ENCODE measurements at places on chromosomes 11 and 22. TPM values are rescaled to one million over a fixed set of nuclear protein-coding genes. Genes with fewer than 3 reads are reported as not detected.
A peak's percentile ranks its signal among the peaks of the same experiment; 100 is the strongest.

CARD10 gene
- 71.3 TPM for total RNA-seq

- no peak for DNase-seq
Measured at GRCh38 chr22:30945653-30946052, 22.9 kb downstream of the MORC2 start.

CTTN gene
- total RNA-seq: 324 TPM

DNA sequence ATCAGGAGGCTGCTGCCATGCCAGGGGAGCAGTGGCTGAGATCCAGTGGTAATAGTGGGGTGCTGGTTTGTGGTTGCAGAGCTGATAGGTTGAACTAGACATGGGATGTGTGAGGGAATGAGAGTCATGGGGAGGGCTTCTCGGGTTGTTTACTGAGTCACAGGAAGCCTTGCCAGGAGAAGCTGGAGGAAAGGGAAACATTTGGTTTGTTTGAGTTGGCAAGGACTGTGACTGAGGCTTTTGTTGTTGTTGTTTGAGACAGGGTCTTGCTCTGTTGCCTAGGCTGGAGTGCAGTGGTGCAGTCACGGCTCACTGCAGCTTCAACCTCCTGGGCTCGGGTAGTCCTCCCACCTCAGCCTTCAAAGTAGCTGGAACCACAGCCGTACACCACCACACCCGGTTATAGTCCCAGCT, 49.3 kb downstream of the CABIN1 start:
- peak; percentile 67 for DNase-seq

DNA sequence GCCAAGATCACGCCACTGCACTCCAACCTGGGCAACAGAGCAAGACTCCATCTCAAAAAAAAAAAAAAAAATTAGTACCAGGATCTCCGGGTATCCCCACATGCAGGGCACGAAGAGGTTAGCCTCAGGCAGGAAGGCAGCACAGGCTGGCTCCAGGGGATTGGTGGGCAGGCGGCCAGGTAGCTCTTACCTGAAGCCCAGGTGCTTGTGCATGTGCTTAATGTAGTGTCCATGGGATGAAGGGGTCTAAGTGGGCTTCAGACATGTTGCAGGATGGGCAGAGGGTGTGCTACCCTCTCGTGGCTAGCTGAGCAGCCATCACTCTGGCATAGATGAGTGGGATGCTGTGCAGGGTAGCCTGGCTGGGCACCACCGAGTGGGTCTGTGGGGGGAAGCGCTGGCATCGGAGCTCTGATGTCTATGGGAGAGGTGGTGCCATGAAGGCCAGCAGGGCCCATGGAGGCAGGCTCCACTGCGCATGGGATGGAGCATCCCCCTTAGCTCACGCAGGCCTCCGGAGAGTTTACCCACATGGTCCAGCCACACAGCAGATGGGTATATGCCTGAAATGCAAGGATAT, 11.0 kb downstream of the RFPL1 start:
- no peak for DNase-seq

DNA sequence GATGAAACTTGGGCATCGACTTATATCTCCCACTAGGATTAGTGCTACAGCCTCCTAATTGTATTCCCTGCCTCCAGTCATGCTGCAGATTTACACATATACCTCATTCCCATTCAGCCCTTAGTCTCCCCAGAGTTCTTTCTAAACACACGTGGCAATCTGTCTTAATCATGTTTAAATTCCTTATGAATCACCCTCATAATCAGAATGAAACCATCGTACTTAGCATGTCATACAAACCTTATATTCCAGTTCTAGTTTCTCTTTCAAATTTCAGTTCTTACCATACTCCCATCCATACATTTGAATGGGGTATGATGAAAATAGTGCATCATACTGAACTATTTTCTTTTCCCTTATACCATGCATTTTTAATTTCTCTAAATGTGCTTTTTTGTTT, 6.0 kb upstream of the OR10A2 start:
- DNase-seq: no peak

DNA sequence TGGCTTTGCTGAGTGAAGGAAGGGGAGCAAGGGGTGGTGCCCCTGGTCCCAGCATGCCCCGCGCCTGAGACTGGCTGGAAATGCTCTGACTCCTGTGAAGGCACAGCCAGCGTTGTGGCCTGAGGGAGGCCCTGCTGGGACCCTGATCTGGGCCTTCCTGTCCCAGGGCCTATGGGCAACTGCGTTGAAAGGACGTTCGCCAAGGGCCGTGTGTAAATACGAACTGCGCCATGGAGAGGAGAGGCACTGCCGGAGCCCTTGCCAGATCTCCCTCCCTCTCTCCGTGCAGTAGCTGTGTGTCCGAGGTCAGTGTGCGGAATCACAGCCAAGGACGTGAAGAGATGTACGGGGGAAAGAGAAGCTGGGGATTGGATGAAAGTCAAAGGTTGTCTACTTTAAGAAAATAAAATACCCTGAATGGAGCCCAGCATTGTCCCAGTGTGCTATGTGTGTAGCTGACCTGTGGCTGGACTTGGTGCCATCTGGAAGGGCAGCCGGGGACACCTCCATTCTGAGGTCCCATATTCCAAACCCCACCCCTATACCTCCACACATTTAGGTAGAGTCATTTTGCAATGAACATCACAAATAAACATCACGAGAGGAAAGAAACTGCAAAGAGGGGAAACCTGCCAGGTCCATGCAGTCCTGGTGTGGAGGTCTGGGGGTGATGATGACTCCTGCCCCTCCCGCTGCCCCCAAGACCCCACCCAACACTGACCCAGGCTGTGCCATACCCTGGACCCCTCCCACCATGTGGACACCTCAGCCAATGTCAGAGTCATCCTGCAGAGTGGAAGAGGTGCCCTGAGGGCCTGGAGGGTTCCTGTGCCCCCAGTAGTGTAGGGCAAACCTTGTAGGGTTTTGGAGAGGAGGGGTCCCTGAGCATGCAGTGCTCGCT, 16.9 kb downstream of the RSPH14 start:
- no peak for DNase-seq

MRGPRX3 gene
- not detected for total RNA-seq

- DNase-seq: no peak
Measured at GRCh38 chr11:73538381-73538872, 59.5 kb downstream of the FAM168A start.

DNA sequence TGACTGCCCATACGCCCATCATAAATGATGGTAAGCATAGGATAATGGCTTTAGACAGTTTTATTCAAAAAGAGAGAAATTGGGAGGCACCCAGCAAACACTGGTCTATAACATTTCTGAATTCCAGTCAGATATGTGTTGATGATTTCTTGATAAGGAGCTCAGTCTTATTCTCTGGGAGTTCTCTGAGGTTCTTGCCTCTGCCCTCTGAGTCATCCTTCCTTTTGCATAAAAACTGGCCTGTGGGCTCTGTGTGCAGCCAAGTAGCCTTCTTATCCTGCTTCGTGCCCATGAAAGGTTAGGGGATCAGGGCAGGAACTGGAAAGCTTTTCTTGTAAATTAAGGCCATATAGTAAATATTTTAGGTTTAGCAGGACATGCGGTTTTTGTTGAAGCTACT, 48.9 kb downstream of the FAR1 start:
- DNase-seq: peak; percentile 21

- no peak for DNase-seq
Measured at GRCh38 chr11:38282718-38283117, 1684.7 kb upstream of the RAG2 start.

EHF gene
- total RNA-seq: 45.8 TPM

GRCh38 chr11:26229981-26230380, 101.9 kb upstream of the ANO3 start:
- no peak for DNase-seq

TUBA8 gene
- 2.2 TPM for total RNA-seq

GRCh38 chr22:27460591-27461347, 340.8 kb downstream of the MN1 start:
- DNase-seq: no peak

- peak; percentile 18 for DNase-seq
Measured at GRCh38 chr11:72975778-72976521, 161.7 kb downstream of the ATG16L2 start.

GRCh38 chr11:16392616-16393015, 36.3 kb upstream of the SOX6 start:
- no peak for DNase-seq

DNA sequence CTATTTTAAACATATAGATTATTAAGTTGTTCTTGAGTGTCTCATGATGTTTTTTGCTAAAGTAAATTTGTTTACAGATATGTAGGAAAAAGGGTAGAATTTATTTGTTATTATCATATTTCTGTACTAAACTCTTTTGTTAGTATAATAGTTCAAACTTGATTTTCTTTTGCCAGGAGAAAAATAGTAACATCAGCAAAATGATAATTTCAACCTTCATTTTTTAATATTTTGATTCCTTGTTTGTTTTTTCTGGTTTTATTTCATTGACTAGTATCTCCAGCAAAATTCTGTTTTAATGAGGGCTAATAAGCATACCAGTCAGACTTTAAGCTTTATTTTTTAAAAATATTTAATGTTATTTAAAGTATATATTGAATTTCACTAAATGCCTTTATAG, 4.0 kb downstream of the OR1S1 start:
- DNase-seq: no peak

DNA sequence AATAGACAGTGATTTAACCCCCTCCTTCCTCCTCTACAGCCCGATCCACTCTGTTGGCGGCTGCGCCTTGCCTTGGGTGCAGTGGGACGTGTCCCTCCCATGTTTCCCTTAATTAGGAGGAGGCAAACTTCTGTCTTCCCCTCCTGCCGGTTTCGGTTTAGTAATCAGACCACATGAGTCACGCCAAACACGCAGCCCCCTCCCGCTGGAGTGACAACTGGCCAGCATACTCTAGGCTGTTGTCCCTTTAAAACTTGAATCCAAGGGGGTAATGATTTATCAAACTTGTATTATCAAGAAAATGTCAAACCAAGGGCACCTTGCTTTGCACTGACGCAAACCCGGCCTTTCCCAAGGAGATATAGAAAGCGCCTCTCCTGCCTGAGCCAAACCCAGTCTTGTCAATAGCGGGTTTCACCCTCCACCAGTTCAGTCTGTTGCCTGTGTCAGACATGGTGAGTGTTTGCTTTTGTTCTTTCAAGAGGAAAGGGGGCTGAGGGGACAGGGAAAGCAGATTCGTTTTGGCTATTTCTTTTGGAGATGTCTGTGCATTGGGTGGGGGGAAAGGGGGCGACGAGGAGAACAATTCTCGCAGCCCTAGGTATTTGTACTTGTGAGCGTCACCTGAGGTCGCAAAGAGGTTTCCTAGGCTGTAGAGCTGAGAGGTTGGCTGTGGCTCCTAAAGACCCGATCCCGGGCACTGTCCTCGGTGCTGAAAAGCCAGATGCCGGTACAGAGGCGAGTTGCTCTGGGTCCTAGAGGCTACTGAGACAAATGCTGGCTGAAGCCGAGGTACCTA, at the start of gene SLC6A5:
Gene SLC6A5 (plus strand): TSS at position 388 of the 799 bp plus-strand sequence. CDS start 65 bp downstream, at position 453.
- no peak for DNase-seq

DNA sequence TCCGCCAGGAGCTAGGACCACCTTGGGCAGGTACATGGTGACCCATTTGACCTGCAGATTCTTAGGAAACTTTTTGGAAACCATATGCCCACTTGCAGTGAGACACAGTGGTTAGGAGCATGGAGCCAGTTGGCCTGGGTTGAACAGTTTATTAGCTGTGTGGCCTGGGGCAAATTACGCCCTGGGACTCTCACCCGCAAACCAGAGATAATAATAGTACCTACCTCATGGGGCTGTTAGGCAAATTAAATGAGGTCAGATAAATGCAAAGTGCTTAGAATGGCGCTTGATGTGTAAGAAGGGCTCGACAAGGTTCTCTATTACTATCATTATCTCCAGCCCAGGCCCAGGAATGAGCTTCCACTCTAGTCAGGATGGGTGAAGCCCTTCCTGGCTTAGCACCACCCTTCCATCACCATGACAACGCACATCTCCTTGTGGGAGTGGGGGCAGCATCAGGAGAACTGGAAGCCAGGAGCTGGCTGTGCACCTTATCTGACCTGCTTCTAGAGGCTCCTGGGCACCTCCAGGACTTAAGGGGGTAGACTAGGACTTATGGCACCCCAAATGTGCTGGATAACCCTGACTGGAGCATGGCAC, 5.1 kb downstream of the SYT12 start:
- no peak for DNase-seq

DNA sequence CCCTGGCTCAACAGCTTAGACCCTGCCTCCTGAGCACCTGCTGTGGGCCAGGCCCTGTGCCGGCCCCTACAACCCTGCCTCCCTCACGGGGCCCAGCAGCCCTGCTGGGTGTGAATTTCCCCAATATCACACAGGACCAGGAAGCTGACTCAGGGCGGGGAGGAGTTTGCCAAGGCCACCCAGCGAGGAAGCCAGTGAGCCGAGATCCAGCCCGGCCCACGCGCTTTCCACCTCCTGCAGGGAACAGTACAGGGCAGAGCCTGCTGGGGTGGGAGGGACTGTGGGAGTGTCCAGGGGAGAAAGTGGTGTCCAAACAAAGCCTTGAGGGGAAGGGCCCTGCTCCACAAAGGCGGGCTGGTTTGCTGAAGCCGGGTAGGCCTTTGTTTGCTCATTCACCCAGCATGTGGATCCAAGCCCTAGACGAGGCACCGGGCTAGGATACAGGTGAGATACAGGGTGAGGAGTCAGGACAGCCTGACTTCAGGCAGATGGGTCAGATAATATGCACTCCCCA, 26.8 kb downstream of the RPL3 start:
- peak; percentile 92 for DNase-seq

GRCh38 chr11:115920092-115920461, 415.9 kb upstream of the CADM1 start:
- peak; percentile 77 for DNase-seq

USP2 gene
- 1.6 TPM for total RNA-seq

DNA sequence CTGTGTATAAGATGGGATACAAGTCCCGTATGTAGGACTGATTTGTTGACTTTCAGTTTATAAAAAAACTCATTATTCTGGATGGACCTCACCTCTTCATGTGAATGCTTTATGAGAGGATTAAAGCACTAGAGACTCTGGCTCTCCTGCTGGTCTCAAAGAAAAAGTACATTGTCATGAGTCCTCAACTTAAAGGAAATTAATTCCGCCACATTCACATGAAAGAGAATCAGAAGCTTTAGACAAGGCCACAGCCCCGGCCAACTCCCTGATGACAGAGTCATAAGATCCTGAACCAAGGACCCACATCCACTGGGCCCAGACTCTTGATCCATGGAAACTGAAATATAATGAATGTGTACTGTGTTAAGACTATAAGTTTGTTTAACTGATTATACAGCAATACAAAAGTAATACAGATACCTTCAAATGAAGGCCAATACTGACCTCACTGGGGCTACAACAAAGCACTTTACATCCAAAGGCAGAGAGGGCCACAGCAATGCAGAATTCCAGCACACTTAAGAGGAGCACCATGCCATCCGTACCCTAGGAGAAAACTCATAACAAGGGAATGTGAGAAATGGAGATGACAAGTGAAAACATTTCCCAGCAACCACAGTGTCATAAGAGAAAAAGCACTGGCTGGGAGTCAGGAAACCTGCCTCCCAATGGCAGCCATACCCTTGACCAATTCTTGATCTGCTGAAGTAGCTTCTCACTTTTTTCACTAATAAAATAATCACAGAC, 25.4 kb upstream of the MS4A6A start:
- no peak for DNase-seq

Measured in kidney epithelial cell (primary cell).